Type B pancreatic cell (in vitro differentiated cells): ENCODE measurements at places on chromosomes 4 and X.

GRCh38 chr4:78862314-78862737, 76.9 kb downstream of the PAQR3 start:
- DNase-seq = no peak

GRCh38 chrX:139530550-139530949, at the start of gene F9:
Gene F9, plus strand, starts transcription at chrX:139530739. Its CDS starts 26 bp downstream, at chrX:139530765.
- DNase-seq = no peak

GRCh38 chr4:168384437-168385141, 66.0 kb upstream of the DDX60 start:
- no peak for DNase-seq

DNA sequence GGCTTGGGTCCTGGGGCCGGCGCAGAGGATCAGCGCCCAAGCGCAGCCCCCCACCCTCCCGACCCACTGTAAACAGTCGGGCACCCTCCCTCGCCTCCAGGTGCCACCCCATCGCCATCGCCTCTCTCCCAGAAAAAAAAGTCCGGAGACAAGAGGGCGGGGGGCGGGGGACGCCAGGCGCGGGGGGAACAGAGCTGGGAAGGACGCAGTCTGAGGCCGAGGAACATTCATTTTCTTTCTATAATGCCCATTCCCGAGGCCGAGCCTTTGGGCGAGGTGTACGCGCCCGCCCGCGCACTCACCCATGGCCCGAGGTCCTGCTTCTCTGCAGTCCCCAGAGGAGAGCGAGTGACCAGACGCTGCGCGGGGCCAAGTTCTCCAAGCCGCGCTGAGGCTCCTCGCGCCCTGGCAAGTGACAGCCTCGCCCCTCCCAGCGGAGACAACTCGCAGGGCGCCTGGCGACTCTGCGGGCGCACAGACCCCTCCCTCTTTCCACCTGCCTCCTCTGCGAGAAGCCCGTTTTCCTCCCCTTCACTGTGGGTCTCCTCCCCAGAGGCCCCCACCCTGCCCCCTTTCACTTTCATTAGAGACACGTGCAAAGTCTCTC, 63.5 kb upstream of the WDR17 start:
- DNase-seq = no peak

DNA sequence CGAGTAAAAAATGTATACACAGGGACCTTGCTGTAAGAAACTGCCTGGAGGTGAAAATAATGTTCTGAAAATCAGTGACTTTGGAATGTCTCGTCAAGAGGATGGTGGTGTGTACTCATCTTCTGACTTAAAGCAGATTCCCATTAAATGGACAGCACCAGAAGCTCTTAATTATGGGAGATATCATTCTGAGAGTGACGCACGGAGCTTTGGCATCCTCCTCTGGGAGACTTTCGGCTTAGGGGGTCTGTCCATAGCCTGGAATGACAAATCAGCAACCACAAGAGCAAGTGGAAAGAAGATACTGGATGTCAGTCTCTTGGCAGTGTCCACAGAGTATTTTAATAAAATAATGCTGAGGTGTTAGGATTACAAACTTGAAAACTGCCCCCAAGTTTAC, 129.4 kb downstream of the THOC2 start:
- no peak for DNase-seq
